Breast epithelium (tissue), 4 donors: ENCODE measurements at places on chromosomes 7 and 10.

DNA sequence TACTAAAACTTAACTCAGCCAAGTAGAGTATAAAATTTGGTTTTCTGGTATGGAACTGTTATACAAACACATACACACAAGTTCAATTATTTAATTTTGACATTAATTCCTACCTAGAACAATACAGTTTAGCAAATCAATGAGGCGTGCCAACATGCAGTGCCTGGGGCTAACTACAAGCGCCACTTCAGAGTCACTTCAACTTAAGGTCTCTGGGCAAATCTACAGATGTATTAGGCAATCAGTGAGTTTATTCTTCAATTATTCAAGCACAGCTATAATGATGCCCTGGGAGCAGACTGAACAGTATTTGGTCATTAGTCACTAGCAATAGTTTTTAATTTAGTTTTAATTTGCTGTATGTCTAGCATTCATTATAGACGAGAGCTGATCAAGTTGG, 51.6 kb downstream of the HIBADH start:
- DNase-seq, result no peak

DNA sequence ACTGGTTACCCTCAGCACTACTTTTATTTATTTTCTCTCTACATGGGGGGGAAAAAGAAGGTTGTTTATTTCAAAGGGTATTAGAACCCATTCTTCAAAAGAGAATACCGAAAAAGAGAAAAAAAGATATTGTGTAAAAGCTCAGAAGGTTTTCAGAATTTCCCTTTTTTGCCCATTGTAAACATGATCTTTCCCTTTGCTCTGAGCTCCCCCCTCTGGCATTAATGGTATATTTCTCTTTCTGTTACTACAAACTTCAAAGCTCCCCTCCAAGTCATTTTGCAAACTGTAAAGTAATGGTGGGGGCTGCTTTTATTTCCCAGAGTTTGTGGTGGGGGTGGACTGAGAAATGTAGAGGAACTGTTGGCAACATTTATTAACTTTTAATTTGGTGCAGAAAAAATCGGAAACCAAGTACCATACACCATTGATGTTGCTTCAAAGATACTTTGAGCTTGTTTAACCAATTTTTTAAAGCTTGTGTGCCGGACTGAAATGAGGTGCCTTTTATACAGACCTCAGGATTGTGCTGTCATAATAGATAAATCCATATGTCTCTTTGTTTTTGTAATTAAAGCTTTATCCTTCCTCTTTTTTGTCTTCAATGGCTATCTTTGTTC, 181.5 kb downstream of the EXOC4 start:
- DNase-seq, result no peak

DNA sequence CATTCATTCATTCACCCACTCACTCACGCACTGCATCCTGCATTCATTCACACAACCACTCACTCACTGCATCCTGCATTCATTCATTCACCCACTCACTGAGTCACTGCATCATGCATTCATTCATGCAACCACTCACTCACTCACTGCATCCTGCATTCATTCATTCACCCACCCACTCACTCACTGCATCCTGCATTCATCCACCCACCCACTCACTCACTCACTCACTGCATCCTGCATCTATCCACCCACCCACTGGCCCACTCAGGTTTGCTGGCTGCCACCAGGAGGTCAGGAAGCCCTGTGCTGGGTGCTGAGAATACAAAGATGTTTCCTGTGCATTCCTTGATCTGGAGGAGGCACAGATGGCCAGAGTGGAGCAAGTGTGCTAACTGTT, 2.3 kb upstream of the SNX8 start:
- no peak for DNase-seq

- DNase-seq, result no peak
Observed at GRCh38 chr7:129041142-129042085, 13.5 kb downstream of the TNPO3 start.

- DNase-seq, result no peak
Observed at GRCh38 chr7:106522696-106523095, 138.3 kb downstream of the CCDC71L start.

- DNase-seq, result no peak
Observed at GRCh38 chr10:28711776-28712175, 34.5 kb downstream of the BAMBI start.

DNA sequence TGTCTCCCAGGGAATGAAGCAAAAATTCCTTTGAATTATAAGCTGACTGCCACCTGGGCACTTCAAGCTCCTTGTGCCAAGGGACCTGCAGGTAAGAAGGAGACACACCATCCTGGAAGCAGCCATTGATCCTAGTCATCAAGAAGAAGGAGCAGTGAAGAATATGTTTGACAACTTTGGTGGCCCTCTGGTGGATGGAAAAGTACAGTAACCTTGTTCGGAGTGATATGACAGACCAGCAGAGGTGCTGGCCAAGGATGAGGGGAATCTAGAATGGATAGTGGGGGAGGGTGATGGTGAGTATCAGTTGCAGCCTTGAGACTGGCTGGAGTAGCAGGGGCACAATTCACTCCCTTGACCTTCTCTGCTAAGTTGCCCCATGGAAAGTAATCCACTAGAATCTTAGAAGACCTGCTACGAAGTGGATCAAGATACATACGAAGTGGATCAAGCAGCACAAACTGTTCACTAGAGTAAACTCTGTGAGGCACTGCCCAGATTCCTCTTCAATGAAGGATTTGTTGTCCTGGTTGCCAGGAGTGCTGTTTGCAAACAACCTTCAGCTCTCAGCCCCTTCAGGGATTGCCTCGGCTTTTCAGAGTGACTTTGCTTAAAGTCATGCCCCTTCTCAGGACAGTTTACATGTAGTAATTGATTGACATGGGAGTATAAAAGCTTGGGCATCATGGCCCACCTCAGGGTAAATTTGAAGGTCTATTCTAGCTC, 44.8 kb upstream of the ORC5 start:
- DNase-seq, result no peak

DNA sequence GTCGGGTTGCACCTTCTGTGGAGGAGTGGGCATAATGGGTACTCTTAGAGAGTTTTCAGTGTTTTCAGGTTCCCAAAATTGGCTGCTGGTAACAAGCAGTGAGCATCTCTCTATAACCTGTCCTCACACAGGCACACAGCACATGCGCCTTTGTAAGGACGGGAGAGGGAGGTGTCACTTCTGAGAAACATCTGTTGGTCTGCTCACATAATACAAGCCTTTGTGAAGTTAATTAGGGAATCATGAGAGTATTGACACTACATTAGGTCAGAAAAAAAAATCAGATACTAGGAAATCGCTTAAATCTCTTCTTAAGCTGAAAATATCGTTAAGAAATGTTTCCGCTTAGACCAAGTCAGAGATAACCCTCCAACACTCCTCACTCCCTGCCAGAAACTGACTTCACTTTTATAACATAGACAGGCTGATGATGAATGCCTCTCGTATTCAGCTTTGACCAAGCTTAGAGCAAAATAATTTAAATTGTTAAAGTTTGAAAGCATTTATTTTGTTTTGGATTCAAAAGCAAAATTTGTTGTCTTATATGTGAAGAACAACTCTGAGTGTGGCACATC, 769.7 kb downstream of the TNS3 start:
- no peak for DNase-seq

DNA sequence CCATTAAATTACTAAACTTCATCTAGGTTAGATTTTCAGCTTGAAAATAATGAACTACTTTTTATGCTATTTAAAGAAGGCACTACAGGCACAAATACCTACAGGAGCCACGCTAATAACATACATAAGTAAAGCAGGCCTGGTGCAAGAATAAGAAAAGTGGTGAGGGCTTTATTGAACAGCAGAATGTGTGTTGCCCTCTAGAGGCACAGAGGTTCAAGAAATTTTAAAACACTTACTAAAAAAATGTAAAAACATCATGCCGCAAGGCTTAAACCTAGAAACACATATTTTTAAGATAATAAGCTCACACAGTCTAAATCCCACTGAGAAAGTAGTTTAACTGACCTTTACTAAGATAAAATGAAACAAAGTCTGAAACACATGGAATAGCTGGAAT, 20.3 kb downstream of the CACUL1 start:
- DNase-seq, result no peak

DNA sequence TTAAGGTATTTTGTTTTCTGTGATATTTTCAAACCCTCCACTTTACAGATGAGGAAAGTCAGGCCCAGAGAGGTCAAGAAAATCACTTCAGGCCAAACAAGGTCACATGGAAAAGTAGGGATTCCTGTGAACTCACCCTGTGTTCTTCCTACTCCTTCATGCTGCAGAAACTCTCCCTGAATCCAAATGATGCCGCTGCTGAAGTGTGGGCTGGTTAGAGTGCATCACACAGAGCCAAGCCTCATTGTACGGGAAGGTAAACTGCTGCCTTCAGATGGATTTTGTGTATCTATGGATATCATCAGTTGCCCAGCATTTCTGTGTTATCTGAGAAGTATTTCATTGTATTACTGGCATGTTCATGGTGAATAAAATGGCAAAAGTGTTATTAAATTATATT, 75.4 kb downstream of the NRG3 start:
- DNase-seq, result no peak

GRCh38 chr10:95729323-95730055, 26.5 kb upstream of the ENTPD1 start:
- no peak for DNase-seq

GRCh38 chr10:86047588-86047987, 319.0 kb downstream of the GRID1 start:
- no peak for DNase-seq

DNA sequence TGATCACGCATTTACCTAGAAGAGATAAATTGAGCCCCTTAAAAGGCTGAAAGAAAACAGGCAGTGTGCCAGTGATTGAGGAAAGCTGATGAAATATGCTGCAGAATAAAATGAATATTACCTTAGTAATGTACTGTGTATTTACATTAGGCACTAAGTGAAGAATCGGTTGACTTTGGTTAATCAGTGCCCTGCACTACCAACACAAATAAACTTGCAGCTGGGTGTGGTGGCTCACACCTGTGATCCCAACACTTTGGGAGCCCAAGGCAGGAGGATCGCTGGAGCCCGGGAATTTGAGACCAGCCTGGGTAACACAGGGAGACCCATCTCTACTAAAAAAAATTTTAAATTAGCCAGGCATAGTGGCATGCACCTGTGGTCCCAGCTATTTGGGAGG, 148.3 kb upstream of the TCF7L2 start:
- no peak for DNase-seq

GRCh38 chr7:139294241-139294640, 46.9 kb upstream of the FMC1 start:
- no peak for DNase-seq

GRCh38 chr7:79610313-79610712, 156.8 kb upstream of the MAGI2 start:
- DNase-seq, result no peak
